ENCODE measurements at places on chromosomes 5 and 9. TPM values are rescaled to one million over a fixed set of nuclear protein-coding genes. Genes with fewer than 3 reads are reported as not detected.

ADAMTS19 gene
- total RNA-seq = not detected

STK32A gene
- not detected for total RNA-seq

- no peak for DNase-seq
These were observed 41.1 kb upstream of the LHFPL2 start for GRCh38 chr5:78689540-78690252.

DNA sequence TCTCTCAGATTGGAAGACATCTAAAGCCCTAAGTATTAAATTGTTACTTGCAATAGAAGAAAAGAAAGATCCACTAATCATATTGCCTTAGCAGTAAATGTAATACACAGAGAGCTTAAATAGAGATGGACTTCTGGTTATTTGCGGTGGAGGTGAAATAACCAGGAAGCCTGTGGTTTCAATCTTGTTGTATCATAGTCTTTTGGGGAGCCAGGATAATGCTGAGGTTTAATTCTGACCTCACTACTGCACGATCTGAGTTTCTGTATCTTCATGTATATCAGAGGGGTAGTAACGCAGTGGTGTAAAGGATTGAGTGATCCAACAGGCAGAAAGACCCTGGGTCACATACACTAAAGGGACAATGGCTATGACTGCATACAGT is 71.7 kb downstream of the ANKRD55 start:
- no peak for DNase-seq

DNA sequence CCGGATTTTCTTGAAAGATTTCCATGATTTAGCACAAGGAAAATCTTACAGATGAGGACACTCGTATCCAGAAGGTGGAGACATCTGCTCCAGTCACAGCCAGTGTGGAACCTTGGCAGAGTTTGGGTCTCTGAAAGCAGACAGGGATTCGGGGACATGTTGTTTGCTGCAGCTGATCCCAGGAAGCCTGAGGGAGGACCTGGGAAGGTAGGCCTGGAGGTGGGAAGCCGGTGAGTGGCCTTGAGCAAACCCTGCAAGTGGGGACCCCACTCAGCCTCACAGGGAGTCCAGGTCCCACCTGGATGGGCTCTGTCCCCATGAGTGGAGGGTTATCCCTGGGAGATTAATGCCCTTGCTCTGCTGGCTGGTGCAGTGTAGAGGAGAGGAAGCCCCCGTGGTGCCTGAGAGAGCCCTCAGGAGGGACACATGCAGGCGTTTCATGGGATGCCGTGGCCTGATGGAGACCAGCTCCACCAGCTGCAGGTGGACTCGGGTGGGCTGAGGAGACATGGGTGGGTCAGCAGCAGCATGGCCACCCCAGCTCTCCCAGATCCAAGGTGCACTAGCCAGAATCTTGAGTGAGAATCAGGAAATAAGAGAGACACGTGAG is 7.8 kb downstream of the MRPS2 start:
- DNase-seq = peak; percentile 18

DND1 gene
- 3.1 TPM for total RNA-seq

- DNase-seq = peak; percentile 10
These were observed 10.5 kb upstream of the SCGB3A1 start for GRCh38 chr5:180601591-180602480.

GRCh38 chr5:137631453-137631852 is 104.4 kb downstream of the KLHL3 start:
- no peak for DNase-seq

GRCh38 chr5:64158827-64159226 is 6.8 kb upstream of the RNF180 start:
- no peak for DNase-seq
